DMS 273 treated with DMSO at 0.1 percent for 48 hours (cell line): ENCODE measurements at places on chromosomes 1 and 21.

DNA sequence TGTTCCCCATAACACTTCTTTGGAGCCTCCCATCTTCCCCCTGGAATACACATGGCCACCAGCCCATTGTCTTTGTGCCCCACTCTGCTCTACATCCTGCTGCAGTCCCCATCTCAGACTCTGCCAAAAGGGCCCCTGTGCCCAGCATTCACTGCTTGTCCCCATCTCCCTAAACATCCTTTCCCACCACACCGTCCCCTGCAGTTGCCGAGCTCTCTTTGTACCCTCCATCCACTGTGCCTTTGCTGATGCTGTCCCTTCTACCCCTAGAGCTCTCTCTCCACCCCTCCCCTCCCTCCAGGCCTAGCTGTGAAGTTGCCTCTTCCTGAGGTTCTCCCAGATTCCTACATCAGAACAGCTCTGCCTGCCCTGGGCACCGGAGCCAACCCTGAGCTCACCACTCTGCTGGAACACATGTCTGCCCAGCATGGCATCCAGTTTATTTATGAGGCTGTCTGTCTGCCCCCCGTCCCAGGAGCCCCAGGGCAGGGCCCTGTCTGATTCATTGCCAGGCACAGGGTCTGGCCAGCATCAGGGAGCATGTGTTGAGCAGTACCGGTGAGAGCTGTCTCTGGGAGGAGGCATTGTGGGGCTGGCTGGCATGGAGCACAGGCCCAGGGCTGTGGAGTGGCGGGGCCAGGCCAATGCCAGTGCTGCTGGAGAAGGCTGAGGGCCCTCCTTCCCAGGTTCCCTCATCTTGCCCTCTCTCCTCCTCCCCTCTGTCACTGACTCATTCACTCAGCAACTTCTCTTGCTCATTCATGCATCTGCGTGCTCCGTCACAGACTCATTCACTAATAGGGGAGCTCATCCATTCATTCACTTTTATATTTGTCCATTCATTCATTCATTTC is 28.8 kb downstream of the EDN2 start:
- peak; percentile 100 for DNase-seq

DNA sequence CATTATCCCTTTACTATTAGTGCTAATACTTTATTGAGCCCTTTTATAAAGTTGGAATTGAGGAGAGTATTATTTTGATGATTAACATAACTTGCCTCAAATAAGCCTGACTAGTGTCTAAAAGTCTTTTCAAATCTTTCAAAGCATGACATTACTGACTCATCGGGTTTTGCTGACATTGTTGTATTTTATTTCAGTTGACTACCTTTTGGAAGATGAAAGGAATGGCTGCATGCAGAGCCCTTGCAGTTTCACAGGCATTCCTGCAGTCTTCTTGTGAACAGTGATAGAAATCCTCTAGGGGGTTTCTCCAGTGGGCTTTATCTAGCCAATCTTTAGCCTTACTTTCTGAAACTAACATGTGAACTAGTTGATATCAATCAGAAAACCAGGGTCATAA is 43.0 kb upstream of the TMEM61 start:
- DNase-seq, result no peak

DNA sequence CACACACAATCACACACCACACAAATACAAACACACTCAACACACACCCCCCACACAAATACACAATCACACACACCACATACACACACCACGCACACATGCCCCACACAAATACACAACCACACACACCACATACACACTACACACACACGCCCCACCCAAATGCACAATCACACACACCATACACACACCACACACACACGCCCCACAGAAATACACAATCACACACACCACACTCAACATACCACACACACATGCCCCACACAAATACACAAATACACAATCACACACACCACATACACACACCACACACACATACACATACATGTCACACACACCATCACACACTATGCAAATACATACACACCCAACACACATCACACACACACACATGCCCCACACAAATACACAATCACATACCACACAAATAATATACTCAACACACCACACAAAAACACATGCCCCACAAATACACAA is 50.2 kb downstream of the PRDM15 start:
- DNase-seq, result no peak

- no peak for DNase-seq
Measured at GRCh38 chr1:2542246-2542915, 12.3 kb upstream of the HES5 start.

DNA sequence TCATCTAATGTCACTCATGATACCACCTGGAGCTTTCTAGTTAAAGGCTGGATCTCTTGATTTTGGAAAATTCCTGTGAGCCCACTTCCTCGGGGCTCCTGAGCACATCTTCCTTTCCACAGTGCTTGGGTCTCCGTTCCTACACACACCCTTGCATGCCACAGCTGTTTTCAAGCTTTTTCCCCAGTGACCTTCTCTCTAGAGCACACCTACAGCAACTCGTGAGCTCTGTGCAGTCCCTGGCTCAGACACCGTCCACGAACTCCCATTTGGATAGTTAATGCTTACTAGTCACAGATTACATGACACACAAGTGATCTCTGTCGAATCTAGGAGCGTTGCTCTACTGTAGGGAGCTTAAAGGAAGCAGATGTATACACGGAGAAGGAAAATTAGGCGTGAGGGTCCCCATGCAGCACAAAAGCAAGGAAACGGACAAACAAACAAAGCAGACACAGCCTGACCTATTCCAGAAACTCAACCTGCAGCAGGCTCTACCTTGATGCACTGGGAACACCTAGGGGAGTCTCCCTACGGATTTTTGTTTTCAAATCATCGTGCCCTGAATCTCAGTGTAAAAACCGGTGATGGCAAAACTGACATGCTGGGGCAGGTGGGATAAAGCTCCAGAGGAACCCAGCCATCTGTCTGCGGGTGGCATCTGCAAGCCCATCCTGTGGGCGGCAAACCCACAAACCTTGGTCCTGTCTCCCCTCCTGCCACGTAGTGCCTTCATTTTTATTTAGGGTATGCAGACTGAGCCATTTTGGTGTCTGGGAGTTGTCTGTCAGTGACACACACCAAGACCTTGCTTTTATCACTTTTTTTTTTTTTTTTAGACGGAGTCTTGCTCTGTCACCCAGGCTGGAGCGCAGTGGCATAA is 177.8 kb downstream of the RUNX1 start:
- no peak for DNase-seq

- DNase-seq, result no peak
Measured at GRCh38 chr1:33516891-33517567, 44.6 kb downstream of the ZSCAN20 start.

DNA sequence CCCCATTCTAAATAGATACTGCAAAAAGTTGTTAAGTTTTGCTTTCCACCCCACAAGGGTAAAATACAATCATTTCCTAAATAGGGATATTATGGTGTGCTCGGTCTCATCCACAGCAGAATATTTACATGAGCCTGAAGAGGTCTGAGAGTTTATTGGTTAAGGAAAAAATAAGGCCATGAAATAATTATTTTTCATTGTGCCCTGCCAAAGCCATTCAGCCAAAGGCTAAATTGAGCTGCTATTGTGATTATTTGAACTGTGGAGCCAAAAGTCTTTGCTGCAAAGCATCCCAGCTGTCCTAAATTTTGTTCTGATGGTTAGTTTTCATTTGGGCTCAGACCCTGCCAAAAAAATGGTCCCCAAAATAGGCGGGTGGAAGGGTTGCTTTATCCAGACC is 298.7 kb upstream of the ESRRG start:
- no peak for DNase-seq

DNA sequence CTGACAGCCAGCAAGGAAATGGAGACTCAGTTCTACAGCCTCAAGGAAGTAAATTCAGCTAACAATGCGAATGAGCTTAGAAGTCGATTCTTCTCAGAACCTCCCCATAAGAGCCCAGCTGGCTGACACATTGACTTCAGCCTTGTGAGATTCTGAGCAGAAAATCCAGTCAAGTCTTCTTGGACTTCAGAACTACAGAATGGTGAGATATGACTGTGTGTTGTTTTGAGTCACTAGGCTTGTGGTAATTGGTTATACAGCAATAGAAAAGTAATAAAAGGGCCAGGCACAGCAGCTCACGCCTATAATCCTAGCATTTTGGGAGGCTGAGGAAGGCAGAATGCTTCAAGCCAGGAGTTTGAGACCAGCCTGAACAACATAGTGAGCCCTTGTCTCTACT is 161.8 kb upstream of the IVNS1ABP start:
- DNase-seq, result no peak

- no peak for DNase-seq
Measured at GRCh38 chr21:37367703-37368540, 1.3 kb downstream of the DYRK1A start.

- peak; percentile 17 for DNase-seq
Measured at GRCh38 chr1:246012341-246012740, 494.7 kb downstream of the SMYD3 start.

DNA sequence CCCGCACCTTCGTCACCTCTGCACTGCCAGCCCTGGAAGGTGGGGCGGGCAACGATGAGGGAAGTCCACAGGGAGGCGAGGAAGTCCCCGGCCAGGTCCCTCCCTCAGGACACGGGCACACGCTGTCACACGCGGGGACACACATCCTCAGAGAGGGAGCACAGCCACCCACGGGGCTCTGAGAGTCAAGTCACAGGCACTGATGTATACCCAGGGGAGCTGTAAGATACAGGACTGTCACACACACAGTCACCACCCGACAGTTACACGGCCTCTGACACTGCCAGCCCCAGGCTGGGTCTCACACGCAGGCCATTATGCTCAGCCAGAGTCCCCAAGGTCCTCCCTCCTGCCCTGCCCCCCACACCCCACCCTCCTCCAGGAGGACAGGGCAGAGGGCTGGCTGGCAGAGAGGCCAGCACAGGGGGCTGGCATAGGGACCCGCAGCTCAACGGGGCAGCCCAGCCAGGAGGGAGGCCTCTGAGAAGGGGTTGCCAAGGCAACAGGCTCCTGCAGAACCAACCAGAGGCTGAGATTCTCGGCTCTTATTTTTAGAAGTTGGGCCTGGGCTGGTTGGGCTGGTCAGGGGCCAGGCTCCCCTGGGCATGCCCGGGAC is 17.7 kb upstream of the ADGRB2 start:
- DNase-seq, result no peak

- no peak for DNase-seq
Measured at GRCh38 chr21:34702341-34703170, 33.8 kb downstream of the CLIC6 start.

GRCh38 chr1:198187973-198188588 is 31.3 kb downstream of the NEK7 start:
- no peak for DNase-seq

DNA sequence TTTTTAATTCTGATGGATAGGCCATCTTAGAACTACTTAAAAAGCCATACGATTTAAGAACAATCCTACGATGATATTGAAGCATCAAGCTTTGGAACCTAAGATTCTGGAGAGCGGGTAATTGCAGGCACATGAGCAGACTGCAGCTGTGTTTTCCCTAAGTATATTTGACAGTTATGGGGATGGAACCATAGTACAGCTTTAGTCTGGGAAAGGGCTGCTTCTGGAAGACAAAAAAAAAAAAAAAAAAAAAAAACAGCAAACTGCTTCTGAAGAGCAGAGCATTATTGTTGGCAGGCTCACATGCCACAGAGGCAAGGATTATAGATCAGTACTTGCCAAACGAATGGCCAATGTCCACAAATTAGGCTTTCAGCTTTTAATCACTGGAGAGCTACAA is 1618.7 kb downstream of the AMY1C start:
- DNase-seq, result no peak

GRCh38 chr1:30710407-30710806 is 13.0 kb downstream of the MATN1 start:
- DNase-seq, result no peak

DNA sequence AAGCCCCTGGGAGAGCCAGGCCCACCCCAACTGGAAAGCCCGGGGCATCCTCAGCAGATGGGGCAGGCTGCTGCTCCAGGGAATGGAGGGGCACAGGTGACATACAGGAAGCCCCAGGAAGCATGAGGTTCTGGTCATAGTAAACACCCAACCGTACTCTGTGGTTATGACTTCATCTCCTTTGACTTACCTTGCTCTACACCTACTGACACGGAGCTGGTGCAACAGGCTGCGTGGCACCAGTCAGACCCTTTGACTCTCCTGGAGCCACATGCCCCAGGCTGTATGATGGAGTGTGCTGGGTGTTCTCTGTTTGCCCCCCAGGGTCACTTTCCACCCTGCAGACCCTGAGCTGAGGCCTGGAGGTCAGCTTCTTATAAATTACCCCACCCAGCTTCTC is 72.1 kb downstream of the PGBD5 start:
- no peak for DNase-seq

DNA sequence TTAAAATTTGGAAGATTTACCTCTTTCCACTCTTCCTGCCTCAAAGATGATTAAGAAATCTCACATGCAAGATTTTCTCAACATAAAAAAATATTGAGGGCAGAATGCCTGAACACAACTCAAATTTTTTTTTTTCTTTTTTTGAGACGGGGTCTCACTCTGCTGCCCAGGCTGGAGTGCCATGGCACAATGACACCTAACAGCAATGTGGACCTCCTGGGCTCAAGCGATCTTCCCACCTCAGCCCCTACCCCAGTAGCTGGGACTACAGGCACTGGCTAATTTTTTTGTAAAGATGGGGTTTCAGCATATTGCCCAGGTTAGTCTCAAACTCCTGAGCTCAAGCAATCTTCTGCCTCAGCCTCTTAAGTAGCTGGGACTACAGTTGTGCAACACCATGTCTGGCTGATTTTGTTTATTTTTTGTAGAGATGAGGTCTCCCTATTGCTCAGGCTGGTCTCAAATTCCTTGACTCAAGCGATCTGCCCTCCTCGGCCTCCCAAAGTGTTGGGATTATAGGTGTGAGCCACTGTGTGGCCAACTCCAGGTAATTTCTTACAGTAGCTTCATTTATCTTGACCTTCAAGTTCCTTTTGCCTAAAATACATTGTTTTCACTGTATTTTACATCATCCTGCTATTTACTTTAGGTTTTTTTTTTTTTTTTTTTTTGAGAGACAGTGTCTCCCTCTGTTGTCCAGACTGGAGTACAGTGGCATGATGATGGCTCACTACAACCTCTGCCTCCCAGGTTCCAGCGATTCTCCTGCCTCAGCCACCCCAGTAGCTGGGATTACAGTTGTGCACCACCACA is 10.4 kb downstream of the NUCKS1 start:
- DNase-seq, result no peak

GRCh38 chr1:30743584-30744059 is 14.0 kb downstream of the LAPTM5 start:
- peak; percentile 47 for DNase-seq

DNA sequence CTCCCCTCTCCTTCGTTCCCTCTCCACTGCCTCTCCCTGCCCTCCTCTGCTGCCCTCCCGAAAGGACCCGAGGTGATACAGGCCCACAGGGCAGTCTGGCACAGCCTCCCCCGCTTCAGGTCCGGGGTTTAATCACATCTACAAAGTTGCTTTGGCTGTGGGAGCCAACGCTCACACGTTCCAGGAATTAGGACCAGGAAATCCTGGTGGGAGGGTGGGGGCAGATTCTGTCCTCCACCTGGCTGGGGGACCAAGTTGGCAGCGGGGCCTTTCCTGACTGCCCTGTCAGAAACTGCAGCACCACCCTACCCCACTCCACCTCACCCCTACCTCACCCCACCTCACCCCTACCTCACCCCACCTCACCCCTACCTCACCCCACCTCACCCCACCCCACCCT is 95.1 kb downstream of the WDR4 start:
- no peak for DNase-seq

- no peak for DNase-seq
Measured at GRCh38 chr1:29767769-29768425, 531.6 kb downstream of the PTPRU start.

- DNase-seq, result no peak
Measured at GRCh38 chr1:116393792-116394191, 20.7 kb downstream of the ATP1A1 start.

GRCh38 chr1:155134880-155135414 is 705 bp upstream of the SLC50A1 start:
- peak; percentile 51 for DNase-seq

- no peak for DNase-seq
Measured at GRCh38 chr1:96388421-96389310, 332.9 kb upstream of the PTBP2 start.
